Activated CD8-positive, alpha-beta T cell treated with anti-CD3 and anti-CD28 coated beads, Interleukin-2, amount 10 ng/mL, durations not matched to agents 7 days and 5 days (primary cell): ENCODE measurements at places on chromosomes 16 and 17. TPM values are rescaled to one million over a fixed set of nuclear protein-coding genes. Genes with fewer than 3 reads are reported as not detected.

The SDF2 gene
- 54.5 TPM for total RNA-seq

The IKZF3 gene
- 31.1 TPM for total RNA-seq

The EPN3 gene
- not detected for total RNA-seq

The CDT1 gene
- 132 TPM for total RNA-seq

The GINS2 gene
- 53.5 TPM for total RNA-seq
